CD4-positive, alpha-beta T cell treated with Interleukin-15 for 1 hour (primary cell): ENCODE measurements at places on chromosomes 16 and 17.
A peak's percentile ranks its signal among the peaks of the same experiment; 100 is the strongest.

DNA sequence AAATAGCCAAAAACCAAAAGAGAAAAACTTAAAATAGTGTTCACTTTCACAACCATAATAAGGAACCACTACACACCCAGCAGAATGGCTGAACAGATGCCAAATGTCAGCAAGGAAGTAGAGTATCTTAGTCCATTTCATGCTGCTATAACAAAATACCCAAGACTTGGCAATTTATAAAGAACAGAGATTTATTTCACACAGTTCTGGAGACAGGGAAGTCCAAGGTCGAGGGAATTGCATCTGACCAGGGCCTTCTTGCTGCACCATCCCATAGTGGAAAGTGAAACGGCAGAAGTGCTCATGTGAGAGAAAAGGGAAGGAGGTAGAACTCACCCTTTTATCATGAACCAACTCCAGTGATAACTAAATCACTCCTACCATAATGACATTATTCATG is 33.8 kb upstream of the CCL22 start:
- no peak for DNase-seq

DNA sequence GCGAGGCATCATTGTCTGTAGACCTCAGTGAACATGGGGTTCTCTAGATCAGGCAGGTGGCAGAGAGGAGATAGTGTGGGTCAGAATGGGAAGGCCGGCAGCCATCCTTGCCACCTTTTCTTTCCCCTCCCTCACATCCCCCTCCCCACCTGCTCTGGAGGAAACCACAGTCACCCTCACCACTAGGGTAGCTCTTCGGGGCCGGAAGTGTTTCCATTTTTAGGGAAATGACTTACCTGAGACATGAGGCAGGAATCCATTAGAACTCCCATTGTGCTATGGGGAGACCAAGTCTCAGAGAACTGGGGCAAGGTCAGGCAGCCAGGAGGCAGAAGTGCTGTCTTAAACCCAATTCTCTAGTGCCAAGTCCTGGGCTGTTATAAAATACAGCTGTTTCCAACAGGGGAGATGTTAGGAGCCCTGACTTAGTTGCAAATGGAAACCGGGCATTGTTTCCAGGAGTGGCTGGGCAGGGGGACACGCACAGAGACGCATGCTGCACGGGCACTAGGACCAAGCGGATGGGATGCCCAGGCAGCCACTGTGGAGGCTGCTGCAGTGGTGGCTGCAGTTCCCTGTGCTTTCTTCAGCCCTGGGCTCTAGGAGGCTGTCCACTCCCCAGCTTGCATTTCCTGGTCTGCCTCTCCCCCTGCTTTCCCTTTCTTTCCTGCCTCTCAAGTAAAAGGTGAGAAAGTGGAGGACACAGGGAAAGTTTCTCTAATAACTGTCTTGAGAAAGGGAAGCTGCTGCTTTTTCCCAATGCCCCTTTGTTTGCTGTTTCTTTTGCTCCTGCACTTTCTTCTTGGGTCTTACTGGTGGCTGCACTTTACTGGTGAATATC is 2.8 kb downstream of the HAS3 start:
- DNase-seq, result no peak

- DNase-seq, result peak; percentile 36
These were observed 2.6 kb downstream of the PMP22 start for GRCh38 chr17:15262291-15263205.

GRCh38 chr16:9836118-9836736 is 346.0 kb downstream of the GRIN2A start:
- DNase-seq, result no peak

- no peak for DNase-seq
These were observed 239.4 kb downstream of the MSI2 start for GRCh38 chr17:57495771-57496170.

DNA sequence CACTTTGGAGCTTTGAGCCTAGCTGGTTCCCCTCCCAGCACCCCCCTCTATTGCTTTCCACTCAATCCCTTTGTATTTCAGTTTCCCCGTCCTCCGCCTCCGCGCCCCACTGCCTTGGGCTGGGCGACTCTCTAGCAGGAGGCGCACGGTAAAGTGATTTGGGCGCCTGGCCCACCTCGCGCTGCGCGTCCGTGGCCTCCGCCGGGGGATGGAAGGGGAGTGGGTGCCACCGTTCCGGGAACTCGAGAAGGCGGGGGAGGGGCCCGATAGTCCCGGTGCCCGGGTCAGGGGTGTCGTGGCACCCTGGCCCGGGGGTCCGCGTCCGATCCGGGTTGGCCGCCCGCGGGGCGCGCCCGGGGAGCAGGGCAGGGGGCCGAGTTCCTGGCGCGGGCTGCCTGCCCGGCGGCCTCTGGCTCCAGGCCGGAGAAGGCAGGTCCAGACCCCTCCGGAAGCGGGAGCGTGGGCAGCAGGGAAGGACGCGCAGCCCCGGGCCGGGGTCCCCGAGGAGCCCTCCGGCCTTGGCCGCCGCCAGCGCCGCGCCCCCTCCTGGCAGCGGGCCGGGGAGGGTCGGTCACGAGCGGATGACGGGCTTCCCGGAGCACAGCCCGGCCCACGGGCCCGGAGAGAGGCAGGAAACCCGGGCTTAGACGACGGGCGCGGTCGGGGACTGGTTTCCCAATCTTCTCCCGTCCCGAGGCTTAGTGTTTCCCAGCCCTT is 15.8 kb downstream of the MEOX1 start:
- peak; percentile 19 for DNase-seq

- no peak for DNase-seq
These were observed 17.5 kb upstream of the KLHL11 start for GRCh38 chr17:41882756-41883155.

DNA sequence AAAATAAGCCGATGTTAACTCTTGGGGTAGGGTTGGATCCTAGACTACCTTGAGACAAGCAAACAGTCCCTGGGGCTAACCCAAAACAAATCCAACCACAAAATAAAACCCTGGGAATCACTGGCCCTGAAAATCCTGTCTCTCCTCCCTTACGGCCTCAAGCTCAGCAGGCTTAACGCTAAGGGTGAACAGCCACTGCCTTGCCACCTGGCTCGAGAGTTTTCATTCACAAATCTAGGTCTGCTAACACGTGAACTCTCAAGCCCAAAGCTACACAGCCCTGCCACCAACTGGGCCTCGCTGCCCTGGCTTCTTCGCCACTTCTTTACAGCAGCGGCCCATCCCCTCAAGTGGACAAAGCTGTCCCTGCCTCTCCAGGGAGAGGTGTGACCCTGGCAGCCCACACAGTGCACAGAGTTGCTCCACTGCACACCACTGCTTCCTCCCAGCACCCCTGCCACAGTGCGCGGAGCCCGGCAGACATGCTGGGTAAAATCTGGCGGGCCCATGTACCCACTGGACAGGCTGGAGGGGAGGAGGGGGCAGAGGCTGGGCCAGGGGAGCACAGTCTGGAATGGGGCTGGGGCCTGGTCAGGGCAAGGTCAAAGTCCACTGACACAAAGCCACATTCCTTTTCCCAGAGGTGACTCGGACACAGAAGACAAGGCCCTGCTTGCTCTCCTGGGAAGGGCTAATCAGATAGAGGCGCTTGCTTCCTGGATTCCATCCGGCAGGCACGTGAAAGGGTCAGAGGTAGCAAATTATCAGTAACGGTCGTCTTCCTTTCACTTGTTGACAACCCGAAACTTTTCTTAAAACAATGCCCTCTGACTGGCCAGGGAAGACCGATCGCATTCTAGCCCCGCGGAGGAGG is 996 bp downstream of the PCYT2 start:
- DNase-seq, result no peak

DNA sequence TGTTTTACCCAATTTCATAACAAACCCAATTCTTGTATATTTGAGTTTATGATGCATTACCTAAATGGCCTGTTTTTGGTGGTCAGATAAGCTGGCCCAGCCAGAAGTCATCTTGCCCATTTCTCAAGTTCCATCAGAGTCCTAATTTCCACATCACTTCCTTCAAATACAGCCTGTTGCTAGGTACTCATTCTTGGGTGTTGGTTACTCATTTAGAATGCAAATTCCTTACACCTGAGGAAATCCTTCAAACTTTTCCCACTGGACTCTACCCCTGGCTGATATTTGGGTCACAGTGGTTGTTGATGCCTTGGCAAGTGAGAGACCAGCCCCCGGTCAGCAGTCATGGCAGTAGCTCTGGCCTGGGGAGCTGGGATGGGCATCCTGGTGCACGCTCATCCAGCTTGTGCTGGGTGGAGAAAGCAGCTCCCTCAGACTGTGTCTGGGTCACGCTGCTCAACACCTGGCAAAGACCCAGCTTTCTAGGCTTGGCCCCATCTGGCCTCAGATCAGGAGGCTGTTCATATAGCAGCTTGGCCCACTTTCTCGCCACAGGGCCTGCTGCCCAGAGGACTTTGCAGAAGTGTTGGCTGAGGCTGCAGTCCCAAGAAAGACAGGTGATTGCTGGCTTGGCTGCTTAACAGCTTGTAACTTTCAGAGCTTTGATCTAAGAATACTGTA is 25.8 kb downstream of the WSB1 start:
- no peak for DNase-seq

DNA sequence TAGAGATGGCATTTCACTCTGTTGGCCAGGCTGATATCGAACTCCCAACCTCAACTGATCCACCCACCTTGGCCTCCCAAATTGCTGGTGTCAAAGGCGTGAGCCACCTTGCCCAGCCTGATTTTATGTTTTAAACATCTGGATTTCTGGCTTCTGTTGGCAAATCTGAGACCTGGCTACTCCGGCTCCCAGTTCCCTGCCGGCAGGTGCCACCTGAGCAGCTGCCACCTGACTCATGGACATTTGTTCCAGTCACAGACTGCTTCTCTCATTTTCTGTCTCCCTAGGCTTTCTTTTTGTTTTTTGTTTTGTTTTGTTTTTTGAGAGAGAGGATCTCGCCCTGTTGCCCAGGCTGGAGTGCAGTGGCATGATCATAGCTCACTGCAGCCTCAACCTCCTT is 9.6 kb downstream of the PMM2 start:
- no peak for DNase-seq

DNA sequence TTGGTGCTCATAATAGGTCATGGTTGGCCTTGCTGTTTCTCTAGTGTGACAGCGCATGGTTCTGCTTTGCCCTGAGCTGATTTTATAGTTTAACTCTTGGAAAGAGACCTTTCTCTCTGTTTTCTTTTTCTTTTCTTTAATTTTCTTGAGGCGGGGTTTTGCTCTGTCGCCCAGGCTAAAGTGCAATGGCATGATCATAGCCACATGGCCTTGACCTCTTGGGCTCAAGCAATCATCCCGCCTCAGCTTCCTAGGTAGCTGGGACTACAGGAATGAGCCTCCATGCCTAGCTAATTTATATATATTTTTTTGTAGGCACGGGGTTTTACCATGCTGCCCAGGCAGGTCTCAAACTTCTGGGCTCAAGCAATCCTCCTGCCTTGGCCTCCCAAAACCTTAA is 80.4 kb upstream of the DNAJA2 start:
- DNase-seq, result no peak

GRCh38 chr17:41060052-41060604 is at the start of gene KRTAP2-3:
KRTAP2-3 (minus strand) TSS chr17:41060114; CDS start chr17:41060050, 64 bp downstream.
- no peak for DNase-seq

- DNase-seq, result peak; percentile 34
These were observed 36.2 kb downstream of the STH start for GRCh38 chr17:46035112-46035818.

GRCh38 chr16:30965436-30965835 is 7.9 kb downstream of the SETD1A start:
- DNase-seq, result no peak

- peak; percentile 12 for DNase-seq
These were observed 7.6 kb upstream of the GFAP start for GRCh38 chr17:44922746-44923470.

- DNase-seq, result no peak
These were observed 20.6 kb downstream of the B9D1 start for GRCh38 chr17:19341641-19342610.

GRCh38 chr16:9357829-9358228 is 266.4 kb downstream of the HAPSTR1 start:
- DNase-seq, result no peak

- DNase-seq, result no peak
These were observed 39.4 kb downstream of the STH start for GRCh38 chr17:46038414-46038813.

- no peak for DNase-seq
These were observed 14.9 kb downstream of the LIMD2 start for GRCh38 chr17:63685041-63685440.

GRCh38 chr16:23362460-23363317 is 60.6 kb downstream of the SCNN1B start:
- DNase-seq, result no peak

DNA sequence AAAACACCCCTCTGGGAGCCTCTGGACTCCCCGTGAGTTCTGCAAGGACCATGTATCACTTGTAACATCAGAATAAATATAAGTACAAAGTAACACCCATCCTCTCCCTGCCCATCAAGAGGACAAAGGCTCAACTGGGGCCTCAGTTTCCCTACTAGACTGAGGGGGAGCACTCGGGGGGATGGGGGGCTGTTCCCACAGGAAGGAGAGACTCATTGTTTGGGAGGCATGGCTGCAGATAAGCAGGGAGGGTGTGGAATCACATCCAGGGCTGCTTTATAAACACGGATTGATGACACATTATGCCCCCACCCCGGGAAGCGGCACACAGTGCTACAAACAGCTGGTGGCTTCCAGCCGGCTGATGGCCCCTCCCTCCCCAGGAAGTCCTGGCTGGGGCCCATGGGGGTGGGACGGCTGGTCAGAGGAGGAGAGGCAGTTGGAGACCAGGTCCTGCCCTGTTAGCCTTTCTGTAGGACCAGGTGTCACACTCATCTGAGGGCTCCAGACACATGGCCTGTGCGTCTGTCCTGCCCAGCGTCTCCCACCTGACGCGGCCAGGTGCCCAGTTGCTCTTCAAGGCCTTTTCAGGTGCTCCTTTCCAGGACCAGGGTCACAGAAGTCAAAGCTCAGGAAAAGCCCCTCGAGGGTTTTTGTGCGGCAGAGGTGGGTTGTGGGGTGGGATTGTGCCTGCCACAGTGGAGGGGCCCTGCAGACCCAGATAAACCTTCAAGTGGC is 1.3 kb upstream of the MPG start:
- no peak for DNase-seq

DNA sequence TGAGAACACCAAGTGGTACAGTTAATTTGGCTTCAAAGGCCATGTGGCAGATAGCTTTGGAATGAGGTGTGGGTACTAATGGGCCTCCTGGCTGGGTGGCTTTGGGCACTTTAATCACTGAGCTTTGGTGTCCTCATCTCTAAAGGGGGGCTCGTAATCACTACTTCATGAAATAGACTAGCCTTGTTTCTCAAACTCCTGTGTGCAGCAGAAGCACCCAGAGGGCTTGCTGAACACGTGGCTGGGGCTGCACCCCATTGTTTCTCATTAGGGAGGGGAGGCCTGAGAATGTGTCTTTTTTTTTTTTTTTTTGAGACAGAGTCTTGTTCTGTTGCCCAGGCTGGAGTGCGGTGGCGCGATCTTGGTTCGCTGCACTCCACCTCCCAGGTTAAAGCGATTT is 5.8 kb downstream of the EPN2 start:
- no peak for DNase-seq
